ENCODE measurements at places on chromosomes 5 and 9.

- DNase-seq, result no peak
These were observed 312.8 kb downstream of the TLE4 start for GRCh38 chr9:79884546-79884945.

- no peak for DNase-seq
These were observed 17.5 kb upstream of the PHF19 start for GRCh38 chr9:120894321-120895148.

GRCh38 chr5:172114875-172115422 is 73.1 kb downstream of the STK10 start:
- DNase-seq, result peak; percentile 57

GRCh38 chr5:135114759-135115158 is 80.7 kb upstream of the PITX1 start:
- DNase-seq, result no peak

DNA sequence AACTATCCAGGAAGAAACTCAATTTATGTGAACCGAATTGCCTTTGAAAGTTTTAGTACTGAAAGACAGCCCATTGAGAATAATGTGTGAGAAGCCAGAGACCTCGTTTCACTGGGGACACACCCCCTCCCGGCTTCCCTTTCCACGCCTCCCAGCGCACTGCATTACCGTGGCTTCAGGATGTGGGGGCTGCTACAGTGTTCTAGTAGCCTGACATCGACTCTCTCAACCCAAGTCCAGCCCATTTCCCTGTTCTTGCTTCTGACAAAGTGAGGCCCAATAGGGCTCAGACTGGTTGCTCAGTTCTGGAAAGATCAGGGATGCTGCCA is 3.5 kb downstream of the PAX5 start:
- no peak for DNase-seq

Data from stimulated activated naive CD4-positive, alpha-beta T cell (primary cell).